Progenitor cell of endocrine pancreas (in vitro differentiated cells): ENCODE measurements at places on chromosomes 6 and 20. TPM values are rescaled to one million over a fixed set of nuclear protein-coding genes. Genes with fewer than 3 reads are reported as not detected.

DNA sequence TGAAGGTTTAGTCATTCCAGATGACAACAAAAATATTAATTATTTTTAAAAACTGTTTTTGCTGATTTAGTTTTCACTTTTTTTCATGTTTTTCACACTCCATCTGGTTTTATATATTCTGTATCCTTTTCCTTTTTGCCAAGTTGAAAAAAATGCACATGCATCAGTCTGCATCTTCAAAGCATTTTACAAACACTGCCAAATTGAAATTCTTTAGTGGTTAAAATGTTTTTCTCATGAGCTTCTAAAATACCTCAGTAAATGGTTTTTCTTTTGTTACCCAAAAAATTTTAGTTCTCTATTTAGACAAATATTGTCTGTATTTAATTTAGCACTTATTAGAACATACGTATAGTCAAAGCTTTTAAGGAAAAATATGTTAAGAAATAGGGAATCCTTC, 386.9 kb upstream of the HSF2 start:
- H3K27me3 ChIP-seq: peaks cover 2% of the 10 kb centered on the region
- H3K4me1 ChIP-seq: peaks cover 4% of the 10 kb centered on the region
- no peak overlapping the region for H3K27ac ChIP-seq
- H3K36me3 ChIP-seq: no peaks in the 10 kb centered on the region

GRCh38 chr6:159726255-159726917, 920 bp upstream of the WTAP start:
- H3K36me3 ChIP-seq: peaks cover 17% of the 10 kb centered on the region
- H3K4me3 ChIP-seq: peak overlapping the region; percentile 98
- H3K27me3 ChIP-seq: no peaks in the 10 kb centered on the region
- H3K27ac ChIP-seq: peak overlapping the region; percentile 100

- no peak for DNase-seq
- H3K36me3 ChIP-seq: no peaks in the 10 kb centered on the region
- no peaks in the 10 kb centered on the region for H3K4me1 ChIP-seq
- H3K27me3 ChIP-seq: peaks cover 3% of the 10 kb centered on the region
- H3K27ac ChIP-seq: no peak overlapping the region
Observed at GRCh38 chr20:23136893-23137745, 51.0 kb upstream of the CD93 start.

DNA sequence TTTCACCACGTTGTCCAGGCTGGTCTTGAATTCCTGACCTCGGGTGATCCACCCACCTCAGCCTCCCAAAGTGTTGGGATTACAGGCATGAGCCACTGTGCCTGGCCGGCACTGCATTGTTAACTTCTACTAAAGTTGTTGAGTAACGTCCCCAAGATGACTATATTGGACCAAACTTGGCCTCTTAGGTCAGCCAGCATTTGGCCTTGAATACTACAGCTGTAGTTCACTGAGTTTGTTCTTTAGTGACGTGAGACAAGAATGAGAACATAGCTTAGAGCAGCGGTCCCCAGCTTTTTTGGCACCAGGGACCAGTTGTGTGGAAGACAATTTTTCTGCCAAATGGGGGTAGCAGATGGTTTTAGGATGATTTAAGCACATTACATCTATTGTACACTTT, 237.1 kb downstream of the TBC1D7 start:
- no peaks in the 10 kb centered on the region for H3K27me3 ChIP-seq
- H3K4me1 ChIP-seq: no peaks in the 10 kb centered on the region
- H3K27ac ChIP-seq: no peak overlapping the region
- H3K4me3 ChIP-seq: no peak overlapping the region
- no peak for DNase-seq
- H3K36me3 ChIP-seq: no peaks in the 10 kb centered on the region

GRCh38 chr20:62814060-62814708, 2.7 kb upstream of the COL9A3 start:
- no peak overlapping the region for H3K27ac ChIP-seq
- H3K27me3 ChIP-seq: peaks cover 11% of the 10 kb centered on the region
- no peak overlapping the region for H3K4me3 ChIP-seq
- H3K36me3 ChIP-seq: peaks cover 1% of the 10 kb centered on the region
- DNase-seq: no peak

DNA sequence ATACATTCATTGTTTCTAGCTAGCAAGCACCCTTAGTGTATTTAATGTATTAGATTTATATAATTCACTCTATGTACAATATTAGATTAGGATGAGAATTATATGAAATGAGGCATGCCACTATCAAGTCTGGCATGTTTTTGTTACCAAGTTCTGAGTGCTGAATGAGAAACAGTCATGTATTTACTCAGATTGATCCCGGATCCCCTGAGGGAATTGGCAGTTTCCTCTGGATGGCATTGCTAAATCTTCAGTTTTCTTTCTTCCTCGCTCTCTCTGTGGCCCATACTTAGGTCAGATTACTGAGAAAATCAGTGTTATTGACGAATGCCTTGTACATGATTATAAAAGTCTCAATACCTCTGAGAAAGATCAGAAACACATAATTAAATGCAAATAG, 66.6 kb downstream of the CDKAL1 start:
- no peak for DNase-seq
- H3K36me3 ChIP-seq: peaks cover under 1% of the 10 kb centered on the region
- no peak overlapping the region for H3K27ac ChIP-seq
- no peaks in the 10 kb centered on the region for H3K27me3 ChIP-seq

GRCh38 chr6:21371676-21372171, 221.8 kb upstream of the SOX4 start:
- no peaks in the 10 kb centered on the region for H3K27me3 ChIP-seq
- H3K27ac ChIP-seq: peak overlapping the region; percentile 23
- no peaks in the 10 kb centered on the region for H3K36me3 ChIP-seq
- H3K4me3 ChIP-seq: no peak overlapping the region
- no peak for DNase-seq

- H3K27ac ChIP-seq: no peak overlapping the region
- DNase-seq: no peak
- H3K27me3 ChIP-seq: no peaks in the 10 kb centered on the region
- H3K4me3 ChIP-seq: no peak overlapping the region
- H3K4me1 ChIP-seq: peaks cover 9% of the 10 kb centered on the region
Observed at GRCh38 chr6:22667855-22668254, 98.5 kb downstream of the HDGFL1 start.

- no peaks in the 10 kb centered on the region for H3K36me3 ChIP-seq
- no peak overlapping the region for H3K27ac ChIP-seq
- H3K4me3 ChIP-seq: peak overlapping the region; percentile 60
- DNase-seq: peak; percentile 75
Observed at GRCh38 chr20:59571551-59572314, 32.6 kb upstream of the PHACTR3 start.

- H3K4me1 ChIP-seq: peaks cover 23% of the 10 kb centered on the region
- peaks cover 5% of the 10 kb centered on the region for H3K36me3 ChIP-seq
- peak overlapping the region; percentile 95 for H3K27ac ChIP-seq
- H3K27me3 ChIP-seq: no peaks in the 10 kb centered on the region
Observed at GRCh38 chr6:97282238-97282725, 734 bp downstream of the MMS22L start.

DNA sequence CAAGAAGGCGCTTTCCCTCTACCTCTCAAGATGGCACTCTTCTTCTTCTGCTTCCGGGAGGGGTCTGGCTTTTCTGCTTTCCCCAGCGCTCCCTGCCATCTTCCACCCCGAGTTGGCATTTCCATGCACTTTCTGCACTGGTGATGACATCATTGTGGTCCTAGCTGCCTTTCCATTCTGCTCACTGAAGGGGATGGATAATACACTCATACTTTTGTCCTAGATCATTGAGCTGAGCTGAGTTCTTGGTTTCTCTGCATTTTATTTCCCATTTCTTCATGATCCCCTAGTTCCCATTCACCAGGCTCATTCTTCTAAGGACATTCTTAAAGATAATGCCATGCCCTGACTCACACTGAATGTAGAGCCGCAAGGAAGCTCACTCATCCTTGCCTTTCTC, 96.7 kb downstream of the EDN1 start:
- H3K27ac ChIP-seq: no peak overlapping the region
- H3K4me3 ChIP-seq: no peak overlapping the region
- H3K36me3 ChIP-seq: no peaks in the 10 kb centered on the region
- peaks cover 2% of the 10 kb centered on the region for H3K4me1 ChIP-seq
- H3K27me3 ChIP-seq: peaks cover 7% of the 10 kb centered on the region

DNA sequence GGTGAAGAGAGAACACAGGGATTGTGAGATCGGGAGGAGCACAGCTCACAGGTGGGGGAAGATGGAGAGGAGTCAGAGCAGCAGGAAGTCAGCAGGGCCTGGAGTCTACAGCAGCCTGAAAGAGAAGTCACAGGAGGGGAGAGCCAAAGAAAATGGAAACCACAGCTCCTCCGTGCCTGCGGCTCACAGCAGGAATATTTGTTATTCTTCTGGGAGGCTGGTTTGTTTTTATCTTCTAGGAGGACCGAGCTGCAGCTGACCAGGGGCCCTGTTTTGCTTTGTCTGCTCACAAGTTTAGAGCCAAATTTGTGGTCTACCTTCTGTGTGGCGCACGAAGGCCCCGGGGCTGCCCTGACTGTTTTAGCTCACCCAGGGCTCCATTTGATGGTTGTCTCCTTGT, 81.8 kb downstream of the CLIC5 start:
- no peak for DNase-seq
- peaks cover 3% of the 10 kb centered on the region for H3K27me3 ChIP-seq
- peaks cover 11% of the 10 kb centered on the region for H3K36me3 ChIP-seq
- no peak overlapping the region for H3K27ac ChIP-seq
- peaks cover 5% of the 10 kb centered on the region for H3K4me1 ChIP-seq

GRCh38 chr6:134166511-134167261, 114.3 kb upstream of the SLC2A12 start:
- H3K4me3 ChIP-seq: no peak overlapping the region
- no peak overlapping the region for H3K27ac ChIP-seq
- H3K4me1 ChIP-seq: peaks cover 9% of the 10 kb centered on the region
- no peaks in the 10 kb centered on the region for H3K27me3 ChIP-seq
- no peak for DNase-seq
- H3K36me3 ChIP-seq: peaks cover 24% of the 10 kb centered on the region

The EPB41L2 gene
- 61.6 and 62.7 TPM in 2 replicates for total RNA-seq

The LPA gene
- total RNA-seq: 2.7 and 3.2 TPM in 2 replicates

The SLC17A4 gene
- total RNA-seq: 3.6 and 5.3 TPM in 2 replicates

The MAP3K5 gene
- total RNA-seq: 0.91 and 1.1 TPM in 2 replicates

The BEND6 gene
- total RNA-seq: 0.46 and 0.64 TPM in 2 replicates

The ADGB gene
- total RNA-seq: 0.04 TPM in 1 of 2 replicates, not detected in the other

The FERMT1 gene
- total RNA-seq: 8.1 and 8.4 TPM in 2 replicates

The ADGRB3 gene
- 1.5 and 1.8 TPM in 2 replicates for total RNA-seq
